Activated naive CD8-positive, alpha-beta T cell treated with anti-CD3 and anti-CD28 coated beads for 36 hours (primary cell): ENCODE measurements at places on chromosomes 2 and 18.

GRCh38 chr2:16258350-16258749 is 318.0 kb downstream of the MYCN start:
- no peak for DNase-seq

GRCh38 chr2:118833716-118834439 is 13.6 kb downstream of the EN1 start:
- DNase-seq: no peak

DNA sequence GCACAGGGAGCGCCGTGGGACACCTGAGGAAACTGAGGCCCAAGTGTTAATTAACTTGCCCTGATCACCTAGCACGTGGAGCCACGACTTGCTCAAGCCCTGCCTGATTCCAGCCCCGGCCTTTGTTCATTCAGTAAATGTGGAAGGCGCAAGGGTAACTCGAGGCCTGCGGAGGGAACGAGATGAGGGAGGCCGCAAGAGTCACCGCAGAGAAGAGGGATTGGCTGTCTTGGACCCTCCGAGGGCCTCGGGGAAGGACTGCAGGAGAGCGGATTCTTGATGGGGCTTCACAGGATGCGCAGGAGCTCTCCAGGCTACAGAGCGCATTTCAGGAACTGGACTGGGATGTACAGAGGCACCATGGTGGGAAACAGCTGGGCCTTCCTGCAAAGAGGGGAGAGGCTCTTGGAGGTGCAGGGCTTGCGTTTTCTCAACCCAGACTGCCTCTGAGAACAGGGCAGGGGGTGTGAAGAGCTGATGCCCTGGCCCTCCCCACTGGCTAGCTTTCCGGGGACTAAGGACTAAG is 511 bp upstream of the ANKMY1 start:
- no peak for DNase-seq

DNA sequence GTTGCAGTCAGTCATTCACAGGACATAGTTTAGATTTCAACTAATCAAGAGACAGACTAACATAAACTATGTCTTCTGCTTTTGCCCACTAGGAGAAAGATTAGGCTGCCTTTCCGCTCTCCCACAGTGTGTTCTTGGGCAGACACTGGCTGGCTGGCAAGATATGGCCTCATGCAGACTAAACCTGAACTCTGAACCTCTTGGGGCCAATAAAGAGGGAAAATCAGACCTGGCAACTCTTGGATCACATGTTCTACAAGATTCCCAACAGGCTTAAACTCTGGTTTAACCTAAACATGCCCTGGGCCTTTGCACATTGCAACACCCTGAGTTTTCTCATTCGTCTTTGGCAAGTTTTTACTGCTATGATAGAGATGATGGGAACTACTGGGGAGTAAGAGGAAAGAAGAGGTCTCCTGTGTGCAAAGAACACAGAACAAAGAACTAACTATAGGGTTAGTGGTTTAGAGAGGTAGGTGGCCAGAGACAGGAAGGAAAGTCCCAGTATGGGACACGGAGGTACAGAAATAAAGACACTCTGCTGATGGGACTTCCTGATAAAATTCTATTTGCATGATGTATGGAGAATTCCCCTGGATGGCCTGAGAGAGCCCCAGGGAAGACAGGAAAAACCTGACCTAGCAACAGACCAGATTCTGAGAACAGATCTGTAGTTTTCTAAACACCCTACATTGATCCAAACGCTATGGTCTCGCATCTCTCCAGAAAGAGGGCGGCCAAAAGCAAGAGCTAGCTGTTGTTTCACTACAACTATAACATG is 2.0 kb upstream of the ATRAID start:
- no peak for DNase-seq

- DNase-seq: no peak
Observed at GRCh38 chr18:65221736-65222135, 529.1 kb upstream of the CDH7 start.

- no peak for DNase-seq
Observed at GRCh38 chr2:30450025-30450424, 3.0 kb downstream of the LCLAT1 start.

DNA sequence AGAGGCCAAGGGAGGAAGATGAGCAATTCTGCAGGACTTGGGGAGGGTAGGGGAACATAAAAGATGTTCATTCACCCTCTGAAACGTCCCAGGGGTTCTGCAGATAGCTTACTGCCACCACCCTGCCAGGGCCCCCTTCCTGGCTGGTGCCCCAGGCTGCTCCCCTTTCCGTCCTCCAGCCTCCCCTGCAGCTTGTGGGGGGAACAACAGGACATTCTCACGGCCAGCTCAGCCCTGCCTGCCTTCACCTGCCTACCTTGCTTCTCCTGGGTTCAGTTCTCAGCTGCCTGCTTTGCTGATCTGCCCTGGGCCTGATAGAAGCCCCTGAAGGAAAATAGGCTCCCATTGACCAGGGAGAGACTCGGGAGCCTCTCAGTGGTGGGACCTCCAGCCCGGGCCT is 251.1 kb downstream of the CELF4 start:
- no peak for DNase-seq

- DNase-seq: no peak
Observed at GRCh38 chr2:121832412-121833357, 77.2 kb downstream of the TSN start.

DNA sequence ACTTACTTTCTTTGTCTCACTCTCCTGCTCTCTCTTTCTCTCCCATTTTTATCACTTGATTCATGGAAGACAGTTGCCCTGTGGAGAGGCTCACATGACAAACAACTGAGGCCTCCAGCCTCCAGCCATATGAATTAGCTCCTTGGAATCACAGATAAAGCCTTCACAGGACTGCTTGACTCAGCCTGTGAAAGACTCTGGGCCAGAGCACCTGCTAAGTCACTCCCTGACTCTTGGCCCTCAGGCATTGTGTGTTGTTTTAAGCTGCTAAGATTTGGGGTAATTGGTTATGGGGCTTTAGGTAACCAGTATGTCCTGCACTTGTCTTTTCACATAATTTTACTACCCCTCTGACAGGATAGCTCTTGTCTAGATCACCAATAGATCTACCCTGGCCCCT is 334.9 kb downstream of the SOX11 start:
- no peak for DNase-seq

- DNase-seq: no peak
Observed at GRCh38 chr2:50345701-50346591, 686.0 kb downstream of the NRXN1 start.

DNA sequence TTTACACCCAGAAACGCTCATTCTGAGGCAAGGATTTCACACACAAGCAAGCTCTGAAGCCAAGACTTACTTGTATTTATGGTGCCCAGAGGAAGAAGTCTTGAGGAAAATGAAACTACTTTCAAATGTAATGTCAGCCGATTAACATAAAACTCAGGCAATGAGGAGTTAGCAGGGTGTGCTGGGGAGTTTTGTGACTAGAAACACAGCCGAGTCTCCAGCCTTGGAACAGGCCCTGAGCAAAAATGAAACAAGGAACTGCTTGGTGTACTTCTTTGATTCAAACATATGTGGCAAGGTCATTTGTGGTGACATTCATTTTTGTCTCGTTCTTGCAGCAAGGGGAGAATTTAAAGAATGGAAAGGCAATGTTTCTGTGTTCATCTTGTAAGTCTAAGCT is 4.5 kb downstream of the DYTN start:
- DNase-seq: no peak

- no peak for DNase-seq
Observed at GRCh38 chr2:231524477-231525247, 5.6 kb downstream of the NMUR1 start.

GRCh38 chr18:647304-647703 is 10.1 kb upstream of the TYMS start:
- DNase-seq: no peak

- no peak for DNase-seq
Observed at GRCh38 chr2:158729873-158730620, 65.1 kb upstream of the DAPL1 start.

DNA sequence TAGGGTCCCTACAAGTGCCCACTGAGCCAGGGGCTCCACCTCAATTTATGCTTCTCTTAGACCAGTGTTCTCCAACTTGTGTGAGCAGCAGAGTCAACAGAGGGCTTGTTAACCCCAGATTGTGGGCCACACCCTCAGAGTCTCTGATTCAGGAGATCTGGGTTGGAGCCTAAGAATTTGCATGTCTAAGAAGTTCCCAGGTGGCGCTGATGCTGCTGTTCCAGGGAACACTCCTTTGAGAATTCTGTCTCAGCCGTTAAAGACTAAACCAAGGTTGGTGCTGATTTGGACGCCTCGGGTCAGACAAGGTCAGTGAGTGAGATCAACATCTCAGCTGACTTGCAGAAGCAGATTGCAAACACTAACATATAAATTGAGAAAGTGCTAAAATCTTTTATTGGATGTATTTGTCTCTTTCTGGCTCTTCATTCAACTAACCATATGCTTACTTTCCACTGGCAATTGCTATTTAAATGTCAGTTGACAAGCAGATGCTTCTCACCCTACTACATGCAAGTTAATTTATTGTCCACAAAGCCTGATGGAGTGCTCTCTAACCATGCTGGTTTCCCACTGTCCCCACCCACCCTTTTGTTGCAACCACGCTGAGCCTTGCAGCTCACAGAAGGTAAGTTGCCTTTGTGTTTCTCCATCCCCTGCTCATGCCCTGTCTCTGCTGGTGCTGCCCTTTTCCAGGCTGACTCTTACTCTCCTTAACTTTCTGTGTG is 31.5 kb downstream of the LYPD1 start:
- DNase-seq: no peak

DNA sequence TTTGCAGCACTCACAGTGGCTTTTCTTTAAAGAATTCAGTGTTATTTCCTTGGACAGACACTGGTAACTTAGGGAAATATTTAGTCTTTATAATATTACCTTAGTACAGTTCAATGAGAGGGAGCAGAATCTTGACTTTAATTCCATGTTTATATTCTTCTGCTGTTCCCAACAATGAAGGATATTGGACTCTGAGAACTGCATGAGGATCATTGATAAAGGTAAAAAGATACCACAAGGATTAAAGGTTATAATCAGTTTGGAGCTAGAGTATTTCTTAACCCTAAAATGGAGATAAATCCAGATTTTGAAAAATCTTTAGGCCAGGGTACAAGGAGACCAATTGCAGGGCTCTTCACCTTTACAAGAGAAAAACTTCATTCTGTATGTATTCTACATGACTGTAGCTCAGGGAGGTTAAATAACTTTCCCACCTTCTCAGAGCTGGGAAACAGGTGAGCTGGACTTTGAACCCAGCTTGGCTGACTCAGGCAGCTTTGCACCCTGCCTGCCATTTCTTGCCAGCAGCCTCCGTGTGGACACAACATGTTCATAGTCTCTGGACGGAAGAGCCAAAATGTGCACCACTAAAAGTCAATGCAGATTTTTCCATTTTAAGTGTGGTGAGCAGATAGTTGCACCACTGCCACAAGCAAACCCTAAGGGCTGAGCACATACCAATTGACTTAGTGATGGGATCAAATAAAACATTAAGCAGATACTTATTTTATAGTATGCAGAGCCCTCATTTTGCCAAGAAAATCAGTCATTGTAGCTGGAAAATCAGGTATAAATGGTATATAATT is 26.7 kb downstream of the UPP2 start:
- DNase-seq: no peak

- DNase-seq: no peak
Observed at GRCh38 chr2:75224636-75225094, 25.3 kb upstream of the TACR1 start.

DNA sequence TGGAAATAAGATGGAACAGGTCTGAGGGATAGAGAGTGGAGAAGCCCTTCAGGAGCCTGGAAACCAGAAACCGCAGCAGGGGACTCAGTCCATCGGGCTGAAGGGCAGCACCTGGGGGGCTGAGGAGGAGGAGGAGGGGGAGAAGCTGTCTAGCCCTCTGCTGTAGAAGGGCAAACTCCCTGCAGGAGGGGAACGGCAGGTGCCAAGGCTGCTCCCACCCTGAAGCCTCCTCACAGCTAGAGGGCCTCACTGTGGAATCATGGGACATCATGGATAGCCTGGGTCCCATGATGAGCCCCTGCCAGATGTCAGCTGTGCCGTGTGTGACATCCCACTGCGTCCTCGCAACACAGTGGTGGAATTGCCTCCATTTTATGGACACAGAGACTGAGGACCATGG is 435 bp downstream of the MYO7B start:
- DNase-seq: no peak

DNA sequence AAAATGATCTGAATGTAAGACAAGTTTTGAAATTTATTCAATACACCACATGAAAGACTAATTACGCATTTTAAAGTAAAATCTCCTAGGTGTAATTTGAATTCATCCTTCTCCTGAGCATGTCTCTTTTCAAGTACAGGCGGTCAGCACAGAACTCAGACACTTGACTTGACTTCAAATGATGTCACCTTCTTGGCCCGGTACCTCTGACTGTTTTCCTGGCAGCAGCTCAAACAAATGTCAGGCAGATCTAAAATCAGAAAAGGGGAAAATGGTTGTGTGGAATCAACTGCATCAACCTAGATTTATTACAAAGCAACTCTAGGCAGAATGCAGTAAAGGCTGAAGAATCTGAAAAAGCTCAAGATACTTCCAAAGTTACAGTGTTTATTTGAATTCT is 11.4 kb upstream of the PROKR1 start:
- no peak for DNase-seq

DNA sequence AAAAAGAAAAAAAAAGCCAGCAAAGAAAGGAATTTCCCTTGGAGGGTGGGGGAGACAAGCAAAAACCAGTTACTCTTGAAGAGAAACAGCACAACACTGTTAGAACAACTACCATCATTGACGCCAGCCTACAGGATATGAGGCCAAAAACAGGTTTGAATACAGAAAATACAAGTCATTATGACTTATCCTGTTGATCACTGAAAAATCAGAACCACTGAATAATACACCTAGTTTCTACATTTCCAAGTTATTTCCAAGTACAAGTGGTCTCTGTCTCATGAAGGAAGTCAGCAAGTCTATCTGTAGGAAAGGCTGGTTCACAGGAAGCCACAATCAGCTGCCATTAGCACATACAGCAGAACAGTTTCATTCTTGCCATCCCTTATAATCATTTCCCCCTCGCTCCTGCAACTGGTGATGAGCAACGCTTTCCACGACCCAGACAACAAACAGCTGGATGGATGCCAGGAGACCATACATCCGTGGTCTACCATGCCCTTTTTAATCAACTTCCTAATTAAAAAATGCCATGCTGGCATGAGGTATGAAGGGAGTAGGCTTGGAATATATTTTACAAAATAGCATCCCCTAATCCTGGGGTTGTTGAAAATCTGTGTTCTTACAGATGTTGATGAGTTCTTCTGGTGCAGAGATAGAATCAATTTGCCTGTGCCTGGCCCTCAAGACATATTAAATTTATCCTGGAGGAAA is 10.4 kb downstream of the MYT1L start:
- DNase-seq: no peak

DNA sequence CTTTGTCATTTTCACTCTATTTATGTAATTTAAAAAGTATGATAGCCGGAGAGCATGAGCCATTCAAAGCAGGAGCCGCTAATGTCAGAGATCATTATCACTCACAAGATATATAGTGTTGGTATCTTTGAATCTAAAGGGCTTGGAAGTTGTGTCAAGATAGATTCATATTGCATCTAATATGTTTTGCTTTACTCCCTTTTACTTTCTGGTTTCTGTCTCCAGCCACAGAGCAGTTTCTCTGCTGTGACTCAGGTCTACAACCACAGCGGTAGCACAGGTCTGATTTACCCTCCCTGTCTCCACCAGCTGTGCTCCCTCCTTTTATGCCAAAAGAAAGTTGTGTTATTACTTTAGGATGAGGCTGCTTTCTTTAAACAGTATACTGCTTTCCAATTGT is 424.0 kb downstream of the ARHGAP15 start:
- DNase-seq: peak; percentile 14
